HFFc6 (cell line): ENCODE measurements at places on chromosomes 16 and 17. TPM values are rescaled to one million over a fixed set of nuclear protein-coding genes. Genes with fewer than 3 reads are reported as not detected.

DNA sequence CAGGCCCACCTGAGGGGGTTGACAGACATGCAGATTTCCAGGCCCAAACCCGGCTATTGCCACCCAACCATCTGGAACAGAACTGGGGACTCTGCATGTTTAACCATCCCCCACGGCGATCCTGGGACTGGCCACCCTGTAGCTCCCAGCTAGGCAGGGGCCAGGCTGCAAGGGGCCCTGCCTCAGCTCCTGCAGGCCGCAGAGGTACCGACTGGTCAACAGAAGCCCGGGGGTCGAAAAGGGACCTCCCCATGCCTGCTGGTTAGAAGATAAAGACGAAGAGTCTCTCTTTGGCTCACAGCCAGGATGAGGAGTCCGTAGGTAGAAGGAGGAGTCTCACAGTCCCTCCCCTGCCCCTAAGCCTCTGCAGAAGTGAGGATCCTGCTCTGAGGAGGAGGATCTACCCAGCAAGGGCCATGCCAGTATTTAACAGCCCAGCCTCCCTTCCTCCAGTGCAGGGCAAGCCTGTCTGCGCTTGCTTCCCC, 223.4 kb upstream of the TNRC6C start:
- no peak for DNase-seq

GRCh38 chr17:40445751-40446468, 2.7 kb downstream of the IGFBP4 start:
- DNase-seq = no peak

- no peak for DNase-seq
These were observed 132.1 kb downstream of the CDH13 start for GRCh38 chr16:82758904-82759303.

- no peak for DNase-seq
These were observed 1.6 kb upstream of the DOC2B start for GRCh38 chr17:183021-183420.

GRCh38 chr16:1990101-1990350, 256 bp downstream of the SYNGR3 start:
- DNase-seq = no peak

GRCh38 chr16:84182104-84182503, 4.8 kb downstream of the TAF1C start:
- no peak for DNase-seq

DNA sequence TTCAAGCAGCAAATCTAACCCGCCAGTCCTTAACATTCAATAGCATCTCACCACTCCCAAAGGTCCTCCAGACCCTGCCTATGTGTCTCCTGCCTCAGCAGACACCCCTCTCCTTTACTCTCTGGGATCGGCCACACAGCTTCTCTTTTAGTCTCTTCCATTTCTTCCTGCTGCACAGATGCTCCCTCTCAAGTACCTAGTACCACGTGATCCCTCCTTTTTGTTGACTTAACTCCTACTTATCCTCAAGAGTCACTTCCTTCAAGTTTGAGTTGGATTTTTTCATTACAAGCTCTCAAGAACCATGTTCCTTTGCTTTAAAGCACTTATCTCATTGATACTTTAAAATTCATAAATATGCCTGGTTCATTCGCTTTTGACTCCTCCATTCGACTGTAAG, 24.9 kb downstream of the AMFR start:
- no peak for DNase-seq

DNA sequence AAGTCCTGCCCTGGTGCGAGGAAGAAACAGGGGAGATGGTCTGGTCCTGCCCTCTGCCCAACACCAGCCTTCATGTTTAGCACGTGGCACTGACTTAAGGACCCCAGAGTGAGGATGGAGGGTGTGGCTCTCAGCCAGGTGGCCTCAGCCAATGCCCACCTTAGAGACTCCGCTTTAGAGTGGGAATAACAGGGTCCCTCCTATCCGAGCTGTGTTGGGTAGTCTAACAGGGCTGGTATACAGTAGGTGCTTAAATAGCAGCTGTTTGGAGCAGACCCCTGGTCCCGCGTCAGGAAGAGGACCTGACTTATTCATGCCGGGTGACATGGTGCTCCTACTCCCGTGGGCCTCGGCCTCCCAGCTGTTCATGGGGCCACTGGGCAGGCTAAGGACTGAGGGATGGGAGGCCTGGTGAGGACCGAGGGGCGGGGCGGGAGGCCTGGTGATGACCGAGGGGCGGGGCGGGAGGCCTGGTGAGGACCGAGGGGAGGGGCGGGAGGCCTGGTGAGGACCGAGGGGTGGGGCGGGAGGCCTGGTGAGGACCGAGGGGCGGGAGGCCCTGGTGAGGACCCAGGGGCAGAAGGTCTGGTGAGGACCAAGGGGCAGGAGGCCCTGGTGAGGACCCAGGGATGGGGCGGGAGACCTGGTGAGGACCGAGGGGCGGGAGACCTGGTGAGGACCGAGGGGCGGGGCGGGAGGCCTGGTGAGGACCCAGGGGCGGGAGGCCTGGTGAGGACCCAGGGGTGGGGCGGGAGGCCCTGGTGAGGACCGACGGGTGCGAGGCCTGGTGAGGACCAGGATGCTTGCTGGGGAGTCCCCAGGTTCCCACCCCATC, 7.6 kb downstream of the ZFPM1 start:
- no peak for DNase-seq

DNA sequence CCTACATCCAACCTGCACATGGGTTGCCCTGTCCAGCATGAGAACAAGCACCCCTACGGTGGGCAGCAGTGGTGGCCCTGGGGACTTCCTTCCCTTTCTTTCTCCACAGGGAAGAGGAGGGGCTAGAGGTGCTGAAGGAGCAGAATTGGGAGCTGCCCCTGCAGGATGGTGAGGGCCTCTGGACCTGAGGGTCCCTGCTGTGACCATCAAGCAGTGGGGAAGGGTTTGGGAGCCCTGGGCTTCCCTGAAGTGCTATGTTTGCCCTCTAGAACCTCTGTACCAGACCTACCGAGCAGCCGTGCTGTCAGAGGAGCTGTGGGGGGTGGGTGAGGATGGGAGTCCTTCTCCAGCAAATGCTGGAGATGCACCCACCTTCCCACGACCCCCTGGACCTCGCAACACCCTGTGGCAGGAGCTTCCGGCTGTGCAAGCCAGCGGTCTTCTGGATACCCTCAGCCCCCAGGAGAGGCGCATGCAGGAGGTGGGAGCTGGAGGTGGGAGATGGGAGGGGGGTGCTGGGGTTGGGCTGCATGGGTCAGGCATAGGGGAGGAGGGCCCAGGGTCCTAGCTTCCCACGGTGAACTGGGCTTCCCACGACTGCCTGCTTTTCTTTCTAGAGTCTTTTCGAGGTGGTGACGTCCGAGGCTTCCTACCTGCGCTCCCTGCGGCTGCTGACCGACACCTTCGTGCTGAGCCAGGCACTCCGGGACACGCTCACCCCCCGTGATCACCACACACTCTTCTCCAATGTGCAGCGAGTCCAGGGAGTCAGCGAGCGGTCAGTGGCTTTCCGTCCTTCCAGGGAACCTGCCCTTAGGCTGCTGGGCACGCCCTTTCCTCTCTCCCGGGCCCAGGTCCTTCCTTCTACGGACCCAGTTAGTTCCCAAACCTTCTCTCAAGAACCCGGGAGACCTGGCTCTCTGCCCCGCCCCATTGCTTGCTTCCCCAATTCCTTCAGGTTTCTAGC, 5.0 kb downstream of the ARHGEF15 start:
- DNase-seq = no peak

DNA sequence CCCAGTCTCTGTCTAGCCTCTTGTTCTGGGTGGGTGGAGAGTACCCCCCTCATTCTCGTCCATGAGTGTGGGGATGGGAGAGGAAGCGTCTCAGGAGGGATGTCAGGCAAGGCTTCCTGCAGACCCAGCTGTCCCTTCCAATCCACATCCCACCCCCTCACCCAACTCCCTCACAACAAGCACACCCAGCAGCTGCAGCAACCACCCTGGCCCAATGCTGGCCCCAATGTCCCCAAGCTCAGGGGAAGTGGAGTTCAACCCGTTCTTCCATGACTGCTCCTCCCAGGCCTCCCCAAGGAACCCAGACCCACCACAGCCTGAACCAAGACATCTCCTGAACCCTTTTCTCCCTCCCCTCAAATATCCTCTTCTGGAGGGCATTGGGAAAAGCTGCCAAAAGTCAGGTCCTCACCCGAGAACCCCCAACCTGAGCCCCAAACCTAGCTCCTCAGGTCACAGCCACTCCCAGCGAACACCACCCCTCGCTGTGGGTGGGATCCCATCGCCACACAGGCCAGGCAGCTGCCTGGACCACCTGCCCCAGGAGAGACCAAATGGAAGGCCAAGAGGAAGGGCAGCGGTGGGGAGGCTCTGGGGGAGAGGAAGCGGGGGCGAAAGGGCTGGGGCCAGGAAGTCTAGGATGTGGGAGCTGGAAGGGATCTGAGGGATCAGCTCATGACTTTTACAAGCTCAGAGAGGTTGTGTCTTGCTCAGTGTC, 47.6 kb downstream of the FZD2 start:
- no peak for DNase-seq

PMP22 gene
- 34.6 to 51.1 TPM (median 44.8 TPM) in 3 replicates for total RNA-seq

TMC8 gene
- total RNA-seq = not detected in 2 replicates

HP gene
- total RNA-seq = not detected in 3 replicates
